B cell (primary cell): ENCODE measurements at places on chromosomes 11 and 22.
A peak's percentile ranks its signal among the peaks of the same experiment; 100 is the strongest.

DNA sequence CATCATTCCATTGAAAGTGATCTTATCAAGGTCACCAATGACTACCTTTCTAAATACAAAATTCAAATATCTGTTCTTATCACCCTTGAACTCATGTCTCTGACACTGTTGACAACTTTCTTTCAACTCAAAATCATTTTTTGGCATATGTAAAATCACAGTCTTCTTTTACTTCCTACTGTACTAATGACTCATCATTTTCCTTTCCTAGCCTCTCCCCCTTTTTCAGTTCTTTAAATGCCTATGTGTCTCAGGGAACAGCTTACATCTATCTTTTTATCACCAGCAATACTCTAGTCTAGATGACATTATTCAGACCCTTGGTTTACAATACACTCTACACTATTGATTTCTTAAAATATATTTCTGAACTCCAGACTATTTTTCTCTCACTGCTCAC lies 2220.7 kb upstream of the RAG2 start:
- DNase-seq: no peak
- no peak overlapping the region for H3K4me3 ChIP-seq
- no peaks in the 10 kb centered on the region for H3K36me3 ChIP-seq
- H3K4me1 ChIP-seq: no peaks in the 10 kb centered on the region
- H3K27me3 ChIP-seq: no peaks in the 10 kb centered on the region

GRCh38 chr11:87493516-87493915 lies 455.8 kb downstream of the TMEM135 start:
- H3K4me3 ChIP-seq: no peak overlapping the region
- no peaks in the 10 kb centered on the region for H3K27me3 ChIP-seq
- H3K27ac ChIP-seq: no peak overlapping the region
- H3K4me1 ChIP-seq: no peaks in the 10 kb centered on the region
- no peaks in the 10 kb centered on the region for H3K36me3 ChIP-seq

DNA sequence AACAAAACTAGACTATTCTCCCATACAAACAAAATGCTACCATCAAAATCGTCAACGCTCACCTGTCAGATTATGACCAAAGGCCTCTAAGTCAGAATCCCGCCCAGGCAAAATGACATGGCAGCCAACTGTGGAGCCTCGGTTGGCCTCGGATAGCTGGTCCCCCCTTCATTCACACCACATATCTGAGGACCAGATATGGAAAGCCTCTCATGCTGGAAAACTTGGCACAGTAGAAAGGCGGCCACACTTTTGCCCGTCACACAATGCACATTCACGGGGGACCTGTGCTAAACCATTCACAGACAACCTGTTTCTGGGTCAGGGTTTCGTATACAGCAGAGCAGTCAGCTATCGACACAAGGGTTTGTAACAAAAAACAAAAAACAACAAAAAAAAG lies 11.2 kb downstream of the MAPK1 start:
- H3K27me3 ChIP-seq: no peaks in the 10 kb centered on the region
- DNase-seq: no peak
- H3K36me3 ChIP-seq: peaks cover 5% of the 10 kb centered on the region
- H3K27ac ChIP-seq: peak overlapping the region; percentile 11

DNA sequence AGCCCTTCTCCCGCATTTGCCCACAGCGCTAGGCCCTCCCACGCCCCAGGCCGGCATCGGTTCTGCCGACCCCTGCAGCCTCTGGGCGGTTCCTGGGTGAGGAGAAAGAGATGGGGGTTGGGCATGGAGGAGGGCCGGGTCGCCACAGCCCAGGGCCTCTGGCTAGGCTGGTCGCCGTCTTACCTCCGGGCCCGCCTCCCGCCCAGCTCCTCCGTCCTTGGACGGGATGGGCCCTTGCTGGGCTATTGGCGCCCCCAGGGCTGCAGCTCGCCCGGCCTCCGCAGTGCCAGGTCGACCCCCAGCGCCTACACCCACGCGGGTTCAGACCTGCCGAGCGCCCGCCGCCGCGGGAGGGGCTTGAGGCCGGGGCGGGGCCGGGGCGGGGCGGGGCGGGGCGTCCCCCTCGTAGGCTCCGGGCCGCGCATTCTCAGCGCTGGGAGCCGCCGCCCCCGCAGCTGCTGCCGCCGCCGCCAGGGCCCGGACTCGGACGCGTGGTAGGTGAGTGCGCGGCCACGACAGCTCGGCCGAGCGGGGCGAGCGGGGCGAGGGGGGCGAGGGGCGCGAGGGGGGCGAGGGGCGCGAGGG lies at the start of gene CD151:
TSS of gene CD151 (plus strand) at position 424 of the 585 bp plus-strand sequence. CDS start 3,118 bp downstream, outside the sequence.
- H3K4me1 ChIP-seq: peaks cover 56% of the 10 kb centered on the region
- H3K4me3 ChIP-seq: peak within 1 kb of the TSS; percentile 58
- peaks cover 40% of the 10 kb centered on the region for H3K27me3 ChIP-seq
- no peak within 1 kb of the TSS for H3K27ac ChIP-seq
- DNase-seq: peak; percentile 78

GRCh38 chr22:36757668-36758211 lies 18.2 kb downstream of the IFT27 start:
- peak; percentile 77 for DNase-seq
- no peaks in the 10 kb centered on the region for H3K27me3 ChIP-seq
- H3K27ac ChIP-seq: no peak overlapping the region
- H3K4me3 ChIP-seq: no peak overlapping the region
- no peaks in the 10 kb centered on the region for H3K4me1 ChIP-seq

GRCh38 chr22:37328017-37328416 lies 45.7 kb downstream of the CYTH4 start:
- H3K4me1 ChIP-seq: peaks cover 8% of the 10 kb centered on the region
- no peak overlapping the region for H3K27ac ChIP-seq
- H3K36me3 ChIP-seq: no peaks in the 10 kb centered on the region
- H3K4me3 ChIP-seq: no peak overlapping the region

- H3K27me3 ChIP-seq: no peaks in the 10 kb centered on the region
- H3K4me3 ChIP-seq: no peak overlapping the region
- DNase-seq: no peak
- no peaks in the 10 kb centered on the region for H3K36me3 ChIP-seq
- H3K27ac ChIP-seq: no peak overlapping the region
Observed at GRCh38 chr11:24457985-24458384, 38.9 kb upstream of the LUZP2 start.

DNA sequence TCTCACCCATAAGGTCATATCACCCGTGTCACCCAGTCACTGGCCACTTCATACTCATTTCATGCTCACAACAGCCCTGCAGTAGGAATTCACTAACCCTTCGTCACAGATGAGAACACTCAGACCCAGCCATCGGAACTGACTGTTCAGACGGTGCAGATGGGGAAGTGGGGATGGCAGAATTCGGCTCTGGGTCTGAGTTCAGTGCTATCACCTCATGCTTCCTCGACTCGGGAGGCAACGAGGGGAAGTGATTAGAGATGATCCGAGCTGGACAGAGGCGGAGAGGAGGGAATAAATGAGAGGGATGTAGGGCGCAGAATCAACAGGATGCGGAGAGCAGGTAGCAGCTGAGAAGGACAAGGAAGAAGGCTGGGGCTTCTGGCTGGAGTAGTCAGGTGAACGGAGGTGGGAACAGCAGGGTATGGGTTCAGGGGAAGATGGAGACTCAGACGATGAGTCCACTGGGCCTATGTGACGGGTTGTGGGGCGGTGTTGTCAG lies 4.7 kb downstream of the B3GNT6 start:
- H3K4me3 ChIP-seq: no peak overlapping the region
- peaks cover 48% of the 10 kb centered on the region for H3K27me3 ChIP-seq
- H3K4me1 ChIP-seq: peaks cover 17% of the 10 kb centered on the region

DNA sequence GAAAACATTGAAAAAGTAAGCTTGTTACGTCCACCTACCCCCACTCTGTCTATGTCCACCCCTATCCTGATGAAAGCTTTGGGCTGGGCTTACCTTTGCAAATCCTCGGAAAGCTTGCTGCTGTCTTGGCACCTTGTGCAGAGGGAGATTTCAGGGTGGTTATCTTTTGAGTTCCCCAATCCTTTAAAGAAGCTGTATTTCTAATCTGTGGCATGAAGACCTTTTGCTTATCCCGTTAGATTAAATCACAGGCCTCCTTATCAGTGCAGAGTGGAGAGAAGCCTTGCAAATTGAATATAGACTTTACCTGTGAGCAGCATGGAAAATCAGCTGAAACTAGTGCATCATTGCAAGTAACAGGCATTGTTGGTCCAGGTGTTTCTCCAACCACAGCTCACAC lies 580.6 kb upstream of the ANO5 start:
- no peak for DNase-seq
- H3K4me1 ChIP-seq: no peaks in the 10 kb centered on the region
- H3K27ac ChIP-seq: no peak overlapping the region
- no peaks in the 10 kb centered on the region for H3K36me3 ChIP-seq
- H3K27me3 ChIP-seq: no peaks in the 10 kb centered on the region
- no peak overlapping the region for H3K4me3 ChIP-seq

GRCh38 chr11:113982306-113982705 lies 7.4 kb downstream of the HTR3A start:
- peaks cover 51% of the 10 kb centered on the region for H3K4me1 ChIP-seq
- H3K36me3 ChIP-seq: no peaks in the 10 kb centered on the region
- H3K27me3 ChIP-seq: no peaks in the 10 kb centered on the region
- H3K4me3 ChIP-seq: no peak overlapping the region
- no peak for DNase-seq

- H3K4me3 ChIP-seq: no peak overlapping the region
- H3K4me1 ChIP-seq: no peaks in the 10 kb centered on the region
- H3K36me3 ChIP-seq: no peaks in the 10 kb centered on the region
- no peak overlapping the region for H3K27ac ChIP-seq
- no peak for DNase-seq
Observed at GRCh38 chr11:39021539-39021938, 2423.5 kb upstream of the RAG2 start.

DNA sequence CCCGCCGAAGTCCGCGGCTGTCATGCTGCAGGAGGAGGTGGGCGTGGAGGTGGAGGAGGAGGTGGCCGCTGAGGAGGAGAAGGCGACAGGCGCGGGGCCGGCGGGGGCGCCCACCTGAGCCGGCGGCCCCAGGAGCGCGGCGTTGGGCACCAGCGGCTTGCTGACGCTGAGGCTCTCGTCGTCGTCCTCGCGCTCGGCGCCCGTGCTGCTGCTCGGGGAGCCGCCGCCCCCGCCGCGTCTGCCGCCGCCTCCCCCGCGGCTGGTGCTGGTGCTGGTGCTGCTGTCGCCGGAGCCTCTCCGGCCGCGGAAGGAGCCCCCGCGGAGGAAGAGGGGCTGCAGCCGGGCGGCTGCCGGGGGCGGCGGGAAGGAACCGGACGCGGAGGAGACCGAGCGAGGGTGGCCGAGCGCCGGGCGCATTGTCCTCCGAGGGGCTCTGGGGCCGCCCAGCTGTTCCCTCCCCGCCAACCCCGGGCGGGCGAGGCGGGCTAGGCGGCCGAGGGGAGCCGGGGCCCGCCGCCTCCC lies 388 bp downstream of the TMEM121B start:
- no peak overlapping the region for H3K4me3 ChIP-seq
- peaks cover 40% of the 10 kb centered on the region for H3K4me1 ChIP-seq
- peak; percentile 31 for DNase-seq
- no peaks in the 10 kb centered on the region for H3K27me3 ChIP-seq

- H3K4me1 ChIP-seq: no peaks in the 10 kb centered on the region
- H3K27me3 ChIP-seq: no peaks in the 10 kb centered on the region
- no peak overlapping the region for H3K27ac ChIP-seq
- no peak for DNase-seq
Observed at GRCh38 chr11:12073436-12073835, 37.0 kb upstream of the MICAL2 start.

- no peak overlapping the region for H3K27ac ChIP-seq
- H3K36me3 ChIP-seq: no peaks in the 10 kb centered on the region
- no peaks in the 10 kb centered on the region for H3K4me1 ChIP-seq
- H3K27me3 ChIP-seq: no peaks in the 10 kb centered on the region
- H3K4me3 ChIP-seq: no peak overlapping the region
- DNase-seq: no peak
Observed at GRCh38 chr11:123815122-123815521, 9.0 kb upstream of the OR6M1 start.

DNA sequence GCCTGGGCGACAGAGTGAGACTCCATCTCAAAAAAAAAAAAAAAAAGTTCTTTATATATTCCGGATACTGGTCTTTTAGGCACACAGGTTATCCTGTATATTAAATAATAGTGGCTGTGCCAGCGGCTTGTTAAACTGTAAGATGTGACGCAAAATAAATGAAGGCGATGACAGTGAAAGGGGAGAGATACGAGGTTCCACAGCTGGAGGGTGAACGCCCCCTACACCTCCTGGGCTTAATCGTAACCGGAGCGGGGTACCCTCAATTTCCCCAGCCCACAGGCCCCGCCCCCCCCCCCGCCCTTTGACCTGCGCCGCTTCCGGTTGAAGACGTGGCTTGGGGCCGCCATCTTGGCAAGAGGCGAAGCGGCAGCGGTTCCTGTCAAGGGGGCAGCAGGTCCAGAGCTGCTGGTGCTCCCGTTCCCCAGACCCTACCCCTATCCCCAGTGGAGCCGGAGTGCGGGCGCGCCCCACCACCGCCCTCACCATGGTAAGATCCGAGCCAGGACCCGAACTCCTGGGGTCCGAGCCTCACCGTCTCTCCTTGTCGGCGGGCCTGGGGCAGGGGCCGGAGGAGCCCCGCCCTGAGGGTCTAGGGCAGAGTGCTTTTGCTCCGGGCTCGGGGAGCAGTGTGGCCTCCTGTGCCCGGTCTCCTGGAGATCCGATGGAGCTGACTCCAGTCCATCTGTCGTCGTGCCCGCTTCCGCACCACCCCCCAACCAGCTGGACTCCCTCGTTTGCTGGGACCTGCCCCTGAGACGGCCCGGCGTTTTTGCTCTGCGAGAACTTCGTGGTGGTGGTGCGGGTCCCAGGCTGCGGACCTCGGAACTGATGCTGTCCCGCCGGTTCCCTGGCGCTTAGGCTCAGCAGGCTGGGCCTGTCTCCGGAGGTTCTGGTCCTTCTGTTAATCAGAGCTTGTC lies at the start of gene ARCN1:
TSS of gene ARCN1 (plus strand) at position 349 of the 920 bp plus-strand sequence. CDS start at position 488, 139 bp downstream.
- H3K4me3 ChIP-seq: peak within 1 kb of the TSS; percentile 92
- peak; percentile 89 for DNase-seq
- no peaks in the 10 kb centered on the region for H3K36me3 ChIP-seq
- H3K4me1 ChIP-seq: peaks cover 21% of the 10 kb centered on the region
- peak within 1 kb of the TSS; percentile 97 for H3K27ac ChIP-seq

- no peak overlapping the region for H3K27ac ChIP-seq
- no peak overlapping the region for H3K4me3 ChIP-seq
- H3K27me3 ChIP-seq: no peaks in the 10 kb centered on the region
- no peaks in the 10 kb centered on the region for H3K4me1 ChIP-seq
Observed at GRCh38 chr11:8098361-8098760, 17.4 kb downstream of the TUB start.

- no peak for DNase-seq
- no peaks in the 10 kb centered on the region for H3K36me3 ChIP-seq
- peaks cover 10% of the 10 kb centered on the region for H3K4me1 ChIP-seq
Observed at GRCh38 chr11:71240061-71240690, 12.2 kb downstream of the SHANK2 start.

- no peak overlapping the region for H3K4me3 ChIP-seq
- H3K27ac ChIP-seq: no peak overlapping the region
- no peaks in the 10 kb centered on the region for H3K27me3 ChIP-seq
- H3K36me3 ChIP-seq: no peaks in the 10 kb centered on the region
- DNase-seq: no peak
- no peaks in the 10 kb centered on the region for H3K4me1 ChIP-seq
Observed at GRCh38 chr11:86715611-86716010, 43.2 kb upstream of the ME3 start.

DNA sequence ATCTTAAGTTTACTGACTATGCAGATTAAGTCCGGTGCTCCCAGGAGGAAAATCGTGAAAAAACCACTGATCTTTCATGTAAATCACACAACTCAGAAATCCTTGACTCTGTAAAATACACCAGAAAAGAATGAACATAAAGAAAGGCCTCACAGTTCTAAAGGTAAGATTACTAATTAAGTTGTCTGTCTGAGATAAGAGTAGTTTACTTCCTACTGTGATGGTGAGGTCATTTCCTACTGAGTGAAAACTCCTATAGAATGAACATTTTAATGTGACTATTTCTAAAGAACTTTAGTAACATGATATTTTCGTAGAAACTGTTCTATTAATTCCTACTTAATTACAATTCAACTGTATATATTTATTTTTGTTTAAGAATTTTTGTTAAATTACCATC lies 774.4 kb upstream of the CHORDC1 start:
- no peak overlapping the region for H3K4me3 ChIP-seq
- H3K27me3 ChIP-seq: no peaks in the 10 kb centered on the region
- DNase-seq: no peak
- no peaks in the 10 kb centered on the region for H3K36me3 ChIP-seq
- no peak overlapping the region for H3K27ac ChIP-seq
